ENCODE measurements at places on chromosomes 7 and 10.

DNA sequence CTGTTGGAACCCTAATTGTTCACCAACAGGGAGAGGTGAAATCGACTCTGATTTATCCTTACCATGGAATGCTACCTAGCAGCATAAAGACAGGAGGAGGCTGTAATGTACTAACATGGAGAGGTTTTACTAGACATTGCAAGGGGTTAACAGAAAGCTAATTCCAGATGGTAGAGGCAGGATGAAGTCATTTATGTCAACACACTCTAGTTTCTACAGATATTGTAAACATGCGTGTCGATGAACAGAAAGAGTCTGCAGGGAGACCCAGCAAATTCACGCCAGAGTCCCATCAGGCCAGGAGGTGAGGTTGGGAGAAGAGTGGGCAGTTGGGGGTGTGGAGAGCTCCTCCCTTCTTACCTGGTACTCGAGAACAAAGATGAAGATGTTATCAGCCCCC, 7.0 kb downstream of the NPC1L1 start:
- no peak for DNase-seq

DNA sequence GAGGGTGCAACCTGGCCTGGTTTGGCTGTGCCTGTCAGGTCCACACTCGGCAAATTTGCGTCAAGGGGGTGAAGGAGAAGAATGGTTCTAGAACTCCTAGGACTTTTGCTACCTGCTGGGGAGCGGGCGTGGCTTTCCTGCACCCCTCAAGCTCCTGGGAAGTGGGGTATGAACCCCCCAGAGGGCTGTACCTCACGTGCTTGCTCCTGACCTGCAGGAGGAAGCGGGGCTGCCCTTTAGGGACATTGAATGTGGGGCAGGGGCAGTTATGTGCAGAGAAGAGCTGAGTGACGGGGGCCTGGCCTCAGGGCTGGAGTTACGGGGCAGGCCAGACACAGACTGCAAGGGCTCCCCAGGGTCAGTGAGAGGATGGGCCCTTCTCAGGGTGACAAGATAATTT, 61.4 kb upstream of the GNA12 start:
- DNase-seq: no peak

- no peak for DNase-seq
Observed at GRCh38 chr10:44995914-44996669, 4.6 kb upstream of the ZNF22 start.

GRCh38 chr7:158782761-158783401, 46.4 kb downstream of the ESYT2 start:
- peak; percentile 30 for DNase-seq

DNA sequence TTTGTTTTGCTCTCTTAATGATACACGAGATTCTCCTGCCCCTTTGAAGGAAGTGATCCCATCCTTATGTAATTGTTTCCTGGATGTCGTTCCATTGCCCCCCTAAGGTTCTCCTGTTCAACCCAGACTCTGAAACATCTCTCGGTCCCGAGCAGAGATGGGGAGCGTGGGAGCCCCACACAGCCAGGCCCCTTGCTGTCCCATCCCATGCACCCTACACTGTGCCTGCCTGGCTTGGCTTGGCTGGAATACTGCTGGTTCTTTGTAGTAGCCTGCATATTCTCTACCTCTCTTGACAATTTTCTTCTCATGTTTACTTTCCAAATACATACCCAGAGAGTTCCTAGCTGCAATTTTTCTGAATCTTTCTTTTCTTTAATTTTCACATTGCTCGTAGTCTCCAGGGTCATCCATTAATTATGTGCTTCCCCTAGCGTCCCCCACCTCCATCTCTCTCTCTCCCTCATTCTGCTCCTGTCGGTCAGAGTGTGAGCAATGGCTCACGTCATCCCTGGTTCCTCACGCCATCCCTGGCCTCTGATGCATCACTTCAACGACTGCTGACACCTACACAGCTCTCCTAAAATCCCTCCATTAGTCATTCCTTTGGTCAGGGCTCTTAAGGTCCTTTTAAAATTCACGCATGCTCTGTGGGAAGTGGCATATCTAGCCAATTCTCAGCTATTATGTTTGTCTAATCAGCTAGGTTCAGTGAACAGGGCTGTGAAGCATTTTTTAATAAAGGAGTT, 32.5 kb upstream of the GPR158 start:
- DNase-seq: no peak

DNA sequence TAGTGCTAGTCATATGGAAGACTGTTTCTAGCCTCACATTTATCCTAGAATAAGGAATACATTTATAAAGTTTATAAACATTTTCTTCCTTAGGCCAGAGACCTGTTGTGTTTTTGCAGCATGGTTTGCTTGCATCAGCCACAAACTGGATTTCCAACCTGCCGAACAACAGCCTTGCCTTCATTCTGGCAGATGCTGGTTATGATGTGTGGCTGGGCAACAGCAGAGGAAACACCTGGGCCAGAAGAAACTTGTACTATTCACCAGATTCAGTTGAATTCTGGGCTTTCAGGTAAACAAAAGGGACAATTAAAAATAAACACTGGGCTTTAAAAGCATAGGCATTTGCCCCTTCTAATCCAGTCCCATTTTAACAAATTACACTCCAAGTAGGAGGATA, 4.2 kb downstream of the LIPF start:
- DNase-seq: no peak

- no peak for DNase-seq
Observed at GRCh38 chr10:118062798-118063238, 16.1 kb upstream of the RAB11FIP2 start.

DNA sequence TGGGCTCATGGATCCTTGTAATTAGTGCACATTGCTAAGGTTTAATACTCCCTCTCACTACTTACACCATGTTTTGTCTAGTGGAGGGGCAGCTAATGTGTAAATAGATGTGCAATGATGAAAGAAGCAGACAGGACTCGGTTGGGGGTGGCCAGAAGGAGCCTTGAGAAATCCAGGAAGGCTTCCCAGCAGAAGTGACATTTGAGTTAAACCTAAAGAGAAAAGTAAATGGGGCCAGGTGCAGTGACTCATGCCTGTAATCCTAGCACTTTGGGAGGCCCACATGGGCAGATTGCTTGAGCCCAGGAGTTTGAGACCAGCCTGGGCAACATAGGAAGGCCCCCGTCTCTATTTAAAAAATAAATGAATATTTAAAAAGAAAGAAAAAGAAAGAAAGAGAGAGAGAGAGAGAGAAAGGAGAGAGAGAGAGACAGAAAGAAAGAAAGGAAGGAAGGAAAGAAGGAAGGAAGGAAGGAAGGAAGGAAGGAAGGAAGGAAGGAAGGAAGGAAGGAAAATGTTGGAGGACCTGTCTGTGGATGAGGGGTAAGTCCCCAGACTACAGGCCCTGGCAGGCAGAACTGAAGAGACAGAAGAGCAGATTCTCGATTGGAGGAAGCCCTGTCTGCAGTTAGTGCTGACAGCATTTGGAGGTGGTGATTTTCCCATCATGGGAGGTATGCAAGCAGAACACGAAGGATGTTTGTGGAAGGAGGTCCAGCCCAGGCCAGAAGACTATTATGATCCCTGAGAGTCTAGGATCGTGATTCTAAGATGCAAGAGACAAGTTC, 3.6 kb downstream of the ELN start:
- no peak for DNase-seq

DNA sequence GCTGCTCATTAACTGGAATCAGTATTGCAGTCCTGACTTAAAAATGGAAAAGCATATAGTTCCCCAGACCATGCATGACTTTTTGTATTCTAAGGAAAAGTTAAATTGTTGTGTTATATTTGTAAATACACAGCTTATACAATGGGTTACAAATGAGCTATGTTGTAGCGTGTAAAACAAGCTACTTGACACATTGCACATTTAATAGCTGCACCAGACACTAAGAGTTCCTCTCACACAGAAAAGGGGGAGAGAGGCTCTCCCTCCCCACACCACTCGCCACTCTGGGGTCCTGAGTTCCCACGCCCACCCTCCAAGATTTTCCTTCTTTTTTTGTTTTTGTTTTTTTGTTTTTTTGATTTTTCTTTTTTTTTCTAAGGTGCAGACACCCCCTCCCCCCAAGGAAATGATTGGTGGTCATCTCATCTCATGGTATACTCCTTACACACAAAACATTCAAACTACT, 6.3 kb downstream of the KLF6 start:
- no peak for DNase-seq

GRCh38 chr7:109639561-109639960, 1069.9 kb downstream of the DNAJB9 start:
- DNase-seq: no peak

All from activated CD4-positive, alpha-beta memory T cell treated with anti-CD3 and anti-CD28 coated beads for 36 hours (primary cell).